ENCODE measurements at places on chromosomes 2 and 18.

DNA sequence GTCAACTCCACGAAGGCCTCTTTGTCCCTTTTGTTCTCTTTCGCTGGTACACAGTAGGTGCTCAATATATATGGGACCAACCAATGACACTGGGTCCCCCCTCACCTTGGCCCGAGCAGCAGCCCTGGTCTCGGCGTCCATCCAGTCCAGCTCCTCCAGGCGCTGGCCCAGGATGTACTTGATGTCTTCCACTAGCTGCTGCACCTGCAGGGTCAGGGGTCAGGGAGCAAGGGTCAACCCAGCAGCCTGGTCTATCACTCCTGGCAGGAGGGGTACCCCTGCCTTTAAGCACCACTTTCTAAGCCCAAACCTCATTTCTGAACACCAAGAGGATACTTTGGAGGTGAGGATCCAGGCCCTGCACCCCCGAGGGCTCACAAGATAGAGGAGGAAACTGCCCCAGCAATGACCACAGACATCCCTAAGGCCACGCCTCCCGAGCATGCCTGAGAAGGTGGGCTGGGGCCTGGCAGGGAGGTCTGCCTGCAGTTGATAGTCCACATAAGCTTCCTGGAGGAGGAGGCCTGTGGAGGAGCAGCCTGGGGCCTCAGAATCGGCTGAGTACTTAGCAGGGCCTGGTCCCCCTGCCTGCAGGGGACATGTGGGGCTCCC is 4.2 kb downstream of the ECEL1 start:
- DNase-seq: no peak

GRCh38 chr18:10055125-10055750 is 141.4 kb downstream of the VAPA start:
- no peak for DNase-seq

DNA sequence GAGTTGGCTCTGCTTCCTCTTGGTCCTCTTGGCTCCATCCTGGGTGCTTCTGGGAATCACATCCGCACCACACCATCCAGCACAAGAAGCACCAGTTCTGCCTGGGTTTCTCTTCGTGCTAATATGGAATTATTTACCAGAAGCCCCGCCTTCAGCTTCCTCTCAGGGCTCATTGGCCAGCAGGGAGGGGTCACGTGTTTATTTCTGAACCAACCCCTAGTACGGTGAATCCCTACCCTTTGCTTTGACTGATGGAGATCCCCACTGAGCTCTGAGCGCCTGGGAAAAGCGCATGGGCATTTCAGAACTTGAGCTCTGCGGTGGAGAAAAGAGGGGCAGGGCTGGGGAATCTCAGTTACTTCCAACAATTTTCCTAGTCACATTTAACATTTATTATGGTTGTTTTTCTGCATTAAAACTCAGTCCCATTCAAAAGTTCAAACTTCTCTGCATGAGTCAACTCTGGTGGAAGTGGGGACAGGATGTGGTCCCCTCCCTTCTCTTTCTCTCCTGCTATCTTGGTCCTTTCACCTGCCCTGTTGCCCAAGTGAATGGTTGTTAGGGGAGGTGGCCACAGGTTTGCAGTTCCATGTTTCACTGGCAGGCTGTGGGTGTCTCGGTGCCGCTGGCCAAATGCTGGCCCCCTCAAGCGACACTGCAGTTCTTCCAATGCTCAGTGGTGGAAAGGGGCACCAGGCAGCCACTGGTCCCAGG is 76.4 kb upstream of the TTC39C start:
- no peak for DNase-seq

DNA sequence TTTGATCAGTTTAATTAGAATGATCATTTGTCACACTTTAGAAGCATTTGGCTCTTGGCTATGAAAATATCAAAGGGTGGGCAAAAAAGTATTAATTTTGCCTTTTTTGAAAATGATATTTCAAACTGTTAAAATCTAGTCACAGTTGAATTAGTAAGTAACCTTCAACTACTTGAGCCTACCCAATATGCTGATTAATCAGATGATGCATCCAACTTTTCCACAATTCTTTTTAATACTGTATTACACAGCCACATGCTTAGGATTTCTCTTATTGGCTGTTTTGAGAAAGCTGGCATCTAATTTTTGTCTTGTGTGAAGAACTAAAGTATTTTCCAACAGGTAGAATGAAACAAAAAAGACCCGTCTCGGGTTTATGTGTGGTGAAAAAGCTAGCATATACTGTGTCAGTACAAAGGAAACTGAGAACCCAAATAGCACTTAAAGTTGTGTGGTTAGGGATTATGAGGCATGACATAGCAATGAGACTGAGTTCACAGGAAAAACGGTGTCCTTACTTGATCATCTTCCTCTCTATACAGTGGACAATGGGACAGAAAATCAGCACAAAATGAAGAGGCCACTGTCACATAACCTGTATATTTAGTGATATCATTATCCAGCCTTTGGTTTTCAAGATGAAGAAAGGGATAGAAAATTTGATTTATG is 11.7 kb downstream of the OSBPL6 start:
- DNase-seq: no peak

DNA sequence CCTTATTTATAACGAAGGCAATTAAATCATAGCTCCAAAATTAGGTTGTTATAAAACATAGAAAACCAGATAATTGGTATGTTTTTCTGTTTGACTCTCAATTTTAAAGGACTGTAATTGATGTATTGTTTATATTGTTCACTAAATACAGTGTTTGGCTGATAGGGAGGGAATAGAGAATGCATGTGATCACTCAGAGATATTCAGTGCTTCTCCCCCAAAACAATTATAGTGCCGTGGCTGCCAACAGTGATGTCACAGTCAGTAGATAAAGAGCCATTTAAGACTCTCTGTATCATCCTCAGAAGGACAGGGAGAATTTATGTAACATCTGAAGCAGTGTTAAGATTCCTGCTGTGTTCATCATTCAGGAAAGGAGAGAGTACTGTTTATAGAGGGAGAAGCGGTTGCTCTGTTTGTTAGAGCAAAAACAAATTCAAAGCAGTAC is 69.6 kb downstream of the PHLPP1 start:
- no peak for DNase-seq

- peak; percentile 94 for DNase-seq
These were observed at the start of gene HS1BP3 for GRCh38 chr2:20650877-20651730. Gene HS1BP3, minus strand, starts transcription at chr2:20651098. Its CDS starts 35 bp downstream, at chr2:20651063.

DNA sequence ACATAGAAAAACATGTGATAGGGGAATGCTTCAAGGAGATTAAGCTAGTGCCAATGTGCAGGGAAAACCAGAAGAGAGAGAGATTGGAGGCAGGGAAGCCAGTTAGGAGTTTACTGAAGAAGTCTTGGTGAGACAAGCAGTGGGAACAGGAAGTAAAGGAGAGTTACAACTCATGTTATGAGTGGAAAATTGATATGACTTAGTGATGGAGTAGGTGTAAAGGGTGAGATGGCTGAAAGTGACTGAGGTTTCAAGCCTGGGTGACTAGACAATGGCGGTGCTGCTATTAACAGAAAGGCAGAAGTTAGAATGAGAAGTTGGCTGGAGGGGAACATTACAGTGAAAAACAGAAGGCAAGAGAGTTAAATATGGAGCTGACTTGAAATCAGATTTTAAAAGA is 16.5 kb downstream of the DOK1 start:
- DNase-seq: no peak

GRCh38 chr2:231348704-231349373 is 46.7 kb upstream of the B3GNT7 start:
- no peak for DNase-seq

GRCh38 chr2:100240386-100240785 is 81.9 kb downstream of the LONRF2 start:
- no peak for DNase-seq

- no peak for DNase-seq
These were observed 108.4 kb upstream of the SNTG2 start for GRCh38 chr2:842151-842803.

DNA sequence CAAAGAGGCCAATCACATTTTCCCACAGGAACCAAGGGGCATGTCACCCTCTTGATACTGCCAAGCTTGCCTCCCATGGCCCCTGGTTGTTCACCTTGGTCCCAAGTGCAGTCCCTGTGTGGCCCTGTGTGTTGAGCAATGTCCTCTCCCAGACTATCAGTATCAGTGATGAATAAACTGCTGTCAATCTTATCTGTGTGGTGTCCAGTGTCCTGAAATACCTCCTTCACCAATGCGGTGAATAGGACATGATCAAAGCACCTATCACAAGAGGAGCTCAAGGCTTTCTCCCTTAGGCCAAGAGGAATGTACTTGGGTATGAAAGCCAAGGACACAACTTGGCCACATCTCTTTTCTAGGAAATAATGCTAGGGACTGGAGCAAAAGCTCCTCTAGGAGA is 68.2 kb downstream of the MAIP1 start:
- no peak for DNase-seq

- no peak for DNase-seq
These were observed 138.8 kb upstream of the SP5 start for GRCh38 chr2:170576296-170576695.

DNA sequence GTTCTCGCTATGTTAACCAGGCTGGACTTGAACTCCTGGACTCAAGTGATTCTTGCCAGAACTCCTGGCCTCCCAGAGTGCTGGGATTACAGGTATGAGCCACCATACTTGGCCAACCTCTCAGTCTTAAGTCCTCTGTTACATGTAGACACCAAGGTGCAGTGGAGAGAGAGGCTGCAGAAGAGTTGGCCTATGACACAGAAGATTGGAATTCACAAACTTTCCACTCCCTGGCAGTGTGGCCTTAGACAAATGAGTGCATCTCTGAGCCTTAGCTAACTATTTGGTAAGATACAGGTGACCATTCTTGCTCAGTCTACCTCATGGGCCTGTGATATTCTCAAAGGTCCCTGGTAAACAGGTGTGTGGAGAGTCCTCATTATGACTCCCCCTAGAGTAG is 159.7 kb downstream of the MYCN start:
- DNase-seq: no peak

- no peak for DNase-seq
These were observed 80.9 kb downstream of the BCL2 start for GRCh38 chr18:63238693-63239075.

DNA sequence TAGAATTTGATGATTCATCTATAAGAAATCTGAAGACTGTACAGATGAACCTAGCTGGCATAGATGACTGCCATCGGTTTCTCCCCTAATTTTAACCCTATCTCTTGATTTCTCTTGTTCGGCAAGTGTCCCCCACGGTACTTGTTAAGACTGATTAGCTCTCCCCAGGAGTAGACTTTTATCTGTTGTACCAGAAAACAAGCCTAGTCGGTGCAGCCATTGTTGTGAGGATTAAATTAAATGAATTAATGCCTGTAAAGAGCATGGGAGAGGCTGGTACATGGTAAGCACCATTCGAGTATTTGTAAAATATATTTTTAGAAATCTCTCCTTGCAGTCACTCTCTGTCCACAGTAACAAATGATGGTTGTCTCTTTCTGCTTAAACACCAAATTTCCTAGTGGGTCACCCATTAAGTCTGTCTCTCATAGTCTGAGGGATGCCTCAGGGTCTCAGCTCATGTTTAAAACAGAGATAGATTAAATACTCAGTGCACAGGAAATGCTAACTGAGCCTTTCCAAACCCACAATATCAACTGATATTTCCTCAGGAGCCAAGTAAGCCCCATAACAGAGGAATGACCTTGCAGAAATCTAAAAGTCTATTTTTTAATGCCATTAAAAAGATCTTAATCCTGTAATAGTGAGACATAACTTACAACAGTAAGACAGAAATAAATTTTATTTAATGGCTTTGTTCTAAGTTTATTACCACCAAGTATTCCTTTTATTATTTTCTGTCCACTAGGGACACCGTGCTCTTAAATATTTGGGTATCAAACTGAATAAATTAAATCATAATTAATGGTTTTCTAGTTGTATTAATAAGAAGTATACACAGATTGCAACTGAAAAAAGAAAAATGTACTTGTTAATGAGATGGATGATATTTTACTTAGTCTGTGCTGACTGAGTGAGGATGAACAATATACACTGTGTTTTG is 2.9 kb upstream of the B4GALT6 start:
- DNase-seq: no peak

DNA sequence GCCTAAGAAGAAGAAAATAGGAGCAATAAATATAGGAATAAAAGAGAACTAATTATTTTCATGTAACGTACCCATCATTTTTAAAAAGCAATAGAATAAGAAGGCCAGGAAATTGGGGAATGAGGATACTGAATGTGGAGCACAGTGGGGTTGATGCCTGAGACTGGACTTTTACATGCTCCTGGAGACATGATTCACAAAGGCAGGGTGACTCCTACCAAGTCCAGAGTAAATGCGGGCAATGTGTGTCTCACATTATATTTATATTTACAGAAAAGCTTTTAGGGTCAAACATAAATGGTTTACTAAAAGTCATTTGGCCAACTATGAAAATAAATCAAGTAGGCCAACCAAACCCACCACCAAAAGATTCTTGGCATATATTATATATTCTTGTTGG is 87.9 kb upstream of the COL5A2 start:
- no peak for DNase-seq

- no peak for DNase-seq
These were observed 38.5 kb upstream of the SLC35G4 start for GRCh38 chr18:11570769-11571412.

GRCh38 chr2:65435625-65436168 is 3.3 kb upstream of the SPRED2 start:
- peak; percentile 70 for DNase-seq

GRCh38 chr2:30436859-30437435 is 10.1 kb upstream of the LCLAT1 start:
- no peak for DNase-seq

DNA sequence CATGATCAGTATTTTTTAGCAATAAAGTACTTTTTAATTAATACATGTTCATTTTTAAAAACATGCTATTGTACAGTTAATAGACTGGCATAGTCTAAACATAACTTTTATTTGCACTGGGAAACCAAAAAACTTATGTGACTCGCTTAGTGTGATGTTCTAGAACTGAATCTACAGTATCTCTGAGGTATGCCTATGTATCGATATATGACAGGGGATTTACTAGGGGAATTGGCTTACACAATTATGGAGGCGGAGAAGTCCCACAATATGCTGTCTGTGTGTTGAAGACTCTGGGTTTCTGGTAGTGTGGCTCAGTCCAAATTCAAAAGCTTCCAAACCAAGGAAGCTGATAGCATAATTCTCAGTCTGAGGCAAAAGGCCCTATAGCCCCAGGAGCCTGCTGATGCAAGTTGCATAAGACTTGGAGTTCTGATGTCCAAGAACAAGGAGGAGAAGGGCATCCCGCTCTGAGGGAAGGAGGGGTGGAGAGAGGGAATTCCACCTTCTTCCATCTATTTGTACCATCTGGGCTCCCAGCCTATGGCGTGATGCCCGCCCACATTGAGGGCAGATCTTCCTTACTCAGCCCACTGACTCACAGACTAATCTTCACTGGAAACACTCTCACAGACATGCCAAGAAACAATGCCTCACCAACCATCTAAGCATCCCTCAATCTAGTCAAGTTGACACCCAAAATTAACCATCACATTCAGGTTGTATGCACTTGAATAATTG is 27.5 kb downstream of the ZNF638 start:
- DNase-seq: no peak
